ENCODE measurements at places on chromosomes 3 and 15.

DNA sequence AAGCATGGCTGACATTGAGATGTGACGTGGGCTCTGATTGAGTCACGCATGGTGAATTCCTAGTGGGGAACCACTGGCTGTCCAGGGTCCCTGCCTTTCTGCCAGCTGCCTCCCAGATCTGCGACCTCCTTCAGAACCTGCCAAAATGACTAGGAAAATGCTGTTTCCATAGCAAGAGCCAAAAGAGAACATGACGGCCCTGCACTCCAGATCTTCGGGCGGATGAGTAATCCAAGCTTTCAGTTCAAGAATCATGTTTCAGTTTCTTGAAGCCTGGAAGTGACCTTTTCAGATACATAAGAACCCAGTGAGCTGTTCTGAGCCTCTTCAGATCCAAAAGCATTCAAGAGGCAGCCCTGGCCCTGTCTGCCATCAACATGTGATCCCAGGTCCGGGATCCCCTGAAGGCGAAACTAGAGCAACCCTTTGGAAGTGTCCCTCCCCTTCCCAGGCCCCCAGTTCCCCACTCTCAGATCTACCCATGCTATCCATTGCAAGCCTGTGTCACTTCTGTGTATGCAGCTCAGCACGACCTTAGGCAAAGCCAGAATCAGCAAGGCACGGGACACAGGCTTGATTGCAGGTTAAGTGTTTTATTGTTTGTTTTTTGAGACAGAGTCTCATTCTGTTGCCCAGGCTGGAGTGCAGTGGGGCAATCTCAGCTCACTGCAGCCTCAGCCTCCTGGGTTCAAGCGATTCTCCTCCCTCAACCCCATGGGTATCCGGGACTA lies 19.7 kb downstream of the ANKRD63 start:
- no peak for DNase-seq

GRCh38 chr3:177314897-177315296 lies 117.6 kb upstream of the TBL1XR1 start:
- no peak for DNase-seq

- DNase-seq = peak; percentile 6
These were observed 18.9 kb upstream of the TGM5 start for GRCh38 chr15:43285609-43286037.

- no peak for DNase-seq
These were observed 529.2 kb downstream of the FOXP1 start for GRCh38 chr3:71054312-71054711.

DNA sequence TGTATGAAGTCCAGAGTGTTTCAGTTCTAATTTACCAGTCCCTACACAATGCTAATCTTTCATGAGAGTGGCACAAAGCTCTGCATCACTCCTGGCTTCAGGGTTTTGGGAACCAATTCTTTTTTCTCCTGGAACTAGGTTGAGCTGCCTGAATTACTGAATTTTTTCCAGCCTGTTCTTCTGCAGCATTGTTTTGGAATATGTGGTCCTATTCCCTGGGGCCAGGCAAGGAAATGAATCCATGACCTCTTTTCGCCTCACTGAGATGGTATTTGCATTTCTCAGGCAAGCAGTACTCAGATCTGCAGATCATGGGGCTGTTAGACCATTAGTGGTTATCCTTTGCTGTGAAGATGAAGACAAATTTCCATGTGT lies 25.6 kb upstream of the GPR171 start:
- no peak for DNase-seq

DNA sequence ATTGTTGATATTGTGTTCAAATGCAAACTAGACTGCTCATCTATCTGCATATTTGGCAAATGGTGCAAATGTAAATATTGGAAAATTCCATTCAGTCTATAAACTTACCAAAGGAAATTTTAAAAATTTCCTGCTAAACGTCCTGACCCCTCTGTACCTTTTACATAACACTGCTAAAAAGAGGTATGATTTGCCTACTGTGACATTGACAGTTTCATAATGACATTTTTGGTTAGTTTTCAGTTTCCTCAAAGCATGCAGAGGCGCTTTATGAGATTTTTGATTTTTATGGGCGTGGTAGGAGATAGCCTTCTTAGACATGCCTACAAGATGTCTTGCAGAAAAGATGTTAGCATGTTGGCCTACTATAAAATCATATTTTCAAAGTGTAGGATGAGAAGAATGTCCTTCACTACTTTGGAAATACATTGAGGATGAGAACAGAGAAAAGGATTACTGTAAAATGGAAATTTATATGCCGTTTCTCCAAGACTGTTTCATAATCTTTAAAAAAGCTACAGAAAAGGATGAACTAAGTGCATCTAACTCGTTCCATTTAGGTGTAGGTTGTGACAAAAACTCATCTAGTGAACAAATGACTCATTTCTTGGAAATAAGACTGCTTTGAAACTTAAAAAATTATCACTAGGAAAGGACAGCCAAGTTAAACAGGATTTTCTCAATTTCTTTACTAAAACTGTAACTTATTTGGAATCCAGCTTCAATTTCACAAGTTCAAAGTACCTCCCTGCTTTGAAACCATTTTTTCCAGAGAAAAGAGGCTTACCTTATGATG lies 14.5 kb upstream of the ISLR start:
- DNase-seq = no peak

- no peak for DNase-seq
These were observed 168.2 kb upstream of the GPR149 start for GRCh38 chr3:154598166-154598565.

- DNase-seq = no peak
These were observed 38.4 kb downstream of the MED12L start for GRCh38 chr3:151123827-151124226.

DNA sequence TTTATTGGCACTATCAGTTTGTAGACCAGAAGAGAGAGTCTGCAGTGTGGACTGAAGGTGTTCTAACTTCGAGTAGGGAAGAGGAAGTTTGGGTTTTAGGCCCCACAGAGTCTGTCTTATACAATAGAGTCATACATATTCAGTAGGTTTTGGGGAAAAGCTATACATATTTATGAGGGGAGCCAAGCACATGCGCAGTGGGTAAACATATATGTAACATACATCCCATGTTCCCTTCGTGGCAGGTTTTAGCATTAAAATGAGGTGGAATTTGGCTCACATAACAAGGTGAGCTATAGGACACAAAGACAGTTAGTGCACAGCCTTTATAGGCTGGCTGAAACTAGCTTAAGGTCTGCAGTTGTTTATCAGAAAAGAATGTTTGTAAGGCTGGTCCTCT lies 4.9 kb downstream of the GALK2 start:
- no peak for DNase-seq

DNA sequence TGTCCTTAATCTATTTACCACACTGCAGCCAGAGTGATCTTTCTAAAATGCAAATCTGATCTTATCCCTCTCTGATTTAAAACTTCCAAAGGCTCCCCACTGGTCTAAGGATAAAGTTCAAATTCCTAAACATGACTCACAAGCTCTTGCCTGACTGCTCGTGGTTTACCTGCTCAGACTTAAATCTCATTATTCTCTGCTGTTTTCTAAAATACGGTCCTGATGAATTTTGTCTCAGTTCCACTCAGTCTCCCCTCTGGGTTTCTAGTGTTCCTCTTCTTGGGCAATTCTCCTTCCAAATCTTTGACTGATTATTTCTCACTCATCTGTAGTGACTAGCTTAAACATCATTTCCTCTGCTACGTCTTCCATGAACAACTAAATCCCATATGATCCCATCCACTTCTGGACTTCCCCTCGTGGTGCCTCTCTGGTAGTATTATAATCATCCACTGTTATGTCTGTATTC lies 108.3 kb downstream of the P3H2 start:
- no peak for DNase-seq

DNA sequence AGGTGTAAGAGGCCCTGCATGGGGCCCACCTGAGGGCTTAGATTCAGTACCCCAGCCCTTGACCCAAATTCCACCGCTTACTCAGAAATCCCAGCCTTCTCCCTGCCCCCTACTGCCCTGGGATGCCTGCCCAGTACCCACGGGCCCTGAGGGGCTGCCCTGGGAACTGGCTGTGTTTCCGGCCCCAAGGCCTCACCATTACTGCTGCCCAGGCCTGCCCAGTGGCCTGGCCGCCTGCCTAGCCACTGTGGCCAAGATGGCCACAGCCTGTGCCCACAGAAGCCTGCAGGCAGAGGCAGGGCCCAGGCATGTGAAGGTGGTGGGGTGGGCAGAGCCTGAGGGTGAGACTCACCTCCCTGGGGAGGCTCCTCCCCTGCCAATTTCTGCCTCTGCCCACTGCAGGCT lies 6.1 kb upstream of the PRKCD start:
- no peak for DNase-seq

GRCh38 chr3:30775040-30775439 lies 119.4 kb downstream of the GADL1 start:
- DNase-seq = no peak

GRCh38 chr3:161070252-161070930 lies 34.8 kb downstream of the B3GALNT1 start:
- no peak for DNase-seq

- no peak for DNase-seq
These were observed 72.5 kb upstream of the P3H2 start for GRCh38 chr3:190193210-190193609.

- no peak for DNase-seq
These were observed 102.1 kb downstream of the DIPK2A start for GRCh38 chr3:144073698-144074097.

- no peak for DNase-seq
These were observed 59.6 kb downstream of the PIAS1 start for GRCh38 chr15:68113751-68114150.

DNA sequence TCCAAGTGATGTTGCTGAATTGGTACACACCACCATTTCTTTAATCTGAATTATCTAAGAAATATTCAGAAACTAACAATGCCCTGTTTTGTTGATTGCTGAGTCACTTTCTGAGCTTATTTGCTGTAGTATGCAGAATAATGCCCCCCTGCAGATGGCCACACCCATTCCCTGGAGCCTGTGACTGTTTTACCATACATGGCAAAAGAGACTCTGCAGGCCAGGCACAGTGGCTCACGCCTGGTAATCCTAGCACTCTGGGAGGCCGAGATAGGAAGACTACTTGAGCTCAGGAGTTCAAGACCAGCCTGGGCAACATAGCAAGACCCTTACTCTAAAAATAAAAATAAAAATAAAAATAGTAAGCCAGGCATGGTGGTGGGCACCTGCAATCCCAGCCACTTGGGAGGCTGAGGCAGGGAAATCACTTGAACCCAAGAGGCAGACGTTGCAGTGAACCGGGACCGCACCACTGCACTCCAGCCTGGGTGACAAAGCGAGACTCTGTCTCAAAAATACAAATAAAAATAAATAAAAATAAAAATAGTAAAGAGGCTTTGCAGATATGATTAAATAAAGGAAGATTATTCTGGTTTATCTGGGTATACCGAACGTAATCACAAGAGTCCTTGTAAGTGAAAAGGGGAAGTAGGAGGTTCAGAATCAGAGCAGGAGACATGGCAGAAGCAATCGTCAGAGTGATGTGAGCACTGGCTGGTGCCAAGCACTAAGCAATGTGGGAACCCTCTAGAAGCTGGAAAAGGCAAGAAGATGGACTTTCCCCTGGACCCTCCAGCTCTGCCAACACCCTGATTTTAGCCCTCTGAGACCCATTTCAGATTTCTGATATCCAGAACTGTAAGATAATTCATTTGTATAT lies 19.0 kb downstream of the PCYT1A start:
- DNase-seq = no peak

GRCh38 chr3:101701696-101702634 lies 15.4 kb upstream of the RPL24 start:
- DNase-seq = no peak

DNA sequence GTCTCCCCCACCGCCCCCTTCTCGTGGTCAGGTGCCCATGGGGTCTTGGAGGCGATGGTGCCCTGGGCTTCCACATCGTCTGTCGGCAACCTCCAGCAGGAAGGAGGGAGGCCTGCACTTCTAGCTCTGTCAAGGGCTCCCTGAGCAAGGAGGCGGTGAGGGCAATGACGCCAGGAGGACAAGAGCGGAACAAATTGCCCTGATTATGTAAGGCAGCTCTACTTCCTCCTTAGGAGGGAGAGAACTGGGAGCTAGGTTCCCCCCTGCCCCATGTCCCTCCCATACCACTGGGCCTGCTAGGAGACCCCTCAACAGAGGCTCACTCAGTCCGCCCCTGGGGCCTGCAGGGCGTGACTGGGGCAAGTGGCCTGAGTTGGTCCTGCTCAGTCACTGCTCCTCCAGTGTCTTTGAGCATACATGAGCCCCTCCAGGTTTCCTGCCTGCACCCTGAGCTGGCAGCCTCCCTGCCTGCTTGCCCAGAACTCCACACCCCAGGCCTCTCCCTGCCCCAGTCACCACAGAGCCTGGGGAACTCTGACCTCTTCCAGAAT lies 56.1 kb downstream of the CACNA2D2 start:
- DNase-seq = no peak

GRCh38 chr3:108311797-108312196 lies 15.4 kb downstream of the HHLA2 start:
- no peak for DNase-seq

GRCh38 chr3:39671600-39671999 lies 137.8 kb upstream of the MYRIP start:
- DNase-seq = no peak

- no peak for DNase-seq
These were observed 57.1 kb upstream of the SSR3 start for GRCh38 chr3:156611870-156612494.

DNA sequence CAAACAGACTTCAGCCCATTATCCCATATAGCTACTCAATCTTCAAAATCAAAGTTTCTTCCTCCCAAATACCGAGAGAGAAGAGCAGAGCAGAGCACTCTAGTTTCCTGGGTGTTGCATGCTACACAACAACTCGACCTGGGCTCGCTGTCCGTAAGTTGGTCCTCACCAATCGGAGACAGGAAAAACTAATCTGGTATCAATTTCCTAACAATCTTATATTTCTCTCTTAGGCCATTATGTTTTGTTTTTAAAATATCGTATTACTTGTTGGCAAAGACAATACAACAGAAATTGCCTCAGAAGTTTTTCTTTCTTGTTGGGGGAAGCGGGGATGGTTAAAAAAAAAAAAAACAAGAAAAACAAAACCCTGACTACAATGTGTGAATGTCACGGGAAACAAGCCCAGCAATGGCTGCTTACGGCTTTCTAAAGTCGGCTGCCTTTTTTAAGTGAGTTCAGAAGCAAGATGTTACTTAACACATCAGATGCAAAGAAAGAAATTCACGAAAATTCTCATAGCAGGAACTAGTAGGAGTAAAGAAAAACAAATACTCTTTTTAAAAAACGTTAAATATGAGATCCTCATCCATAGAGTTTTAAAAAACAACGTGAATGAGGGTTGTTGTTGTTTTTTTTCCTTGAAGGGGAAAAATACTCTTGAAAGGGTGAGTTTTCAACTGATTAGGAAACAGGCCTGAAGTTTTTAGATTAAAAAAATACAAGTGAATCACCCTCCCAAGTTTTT lies 1.9 kb downstream of the VGLL4 start:
- DNase-seq = no peak

DNA sequence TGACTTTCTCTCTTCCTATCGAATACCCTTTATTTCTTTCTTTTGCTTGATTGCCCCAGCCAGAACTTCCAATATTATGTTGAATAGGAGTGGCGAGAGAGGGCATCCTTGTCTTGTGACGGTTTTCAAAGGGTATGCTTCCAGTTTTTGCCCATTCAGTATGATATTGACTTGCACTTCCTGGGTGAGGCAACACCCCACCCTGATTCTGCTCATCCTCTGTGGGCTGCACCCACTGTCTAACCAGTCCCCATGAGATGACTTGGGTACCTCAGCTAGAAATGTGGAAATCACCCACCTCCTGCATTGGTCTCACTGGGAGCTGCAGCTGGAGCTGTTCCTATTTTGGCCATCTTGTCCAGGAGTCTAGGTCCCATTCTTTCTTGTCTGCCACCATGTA lies 44.8 kb upstream of the KCNH8 start:
- DNase-seq = no peak

Data from stimulated activated CD4-positive, alpha-beta T cell treated with anti-CD3 and anti-CD28 coated beads, Interleukin-1b, Interleukin-23, amount 100 ng/mL, for 1 hour (primary cell).